ENCODE measurements at places on chromosomes 1 and 21.

DNA sequence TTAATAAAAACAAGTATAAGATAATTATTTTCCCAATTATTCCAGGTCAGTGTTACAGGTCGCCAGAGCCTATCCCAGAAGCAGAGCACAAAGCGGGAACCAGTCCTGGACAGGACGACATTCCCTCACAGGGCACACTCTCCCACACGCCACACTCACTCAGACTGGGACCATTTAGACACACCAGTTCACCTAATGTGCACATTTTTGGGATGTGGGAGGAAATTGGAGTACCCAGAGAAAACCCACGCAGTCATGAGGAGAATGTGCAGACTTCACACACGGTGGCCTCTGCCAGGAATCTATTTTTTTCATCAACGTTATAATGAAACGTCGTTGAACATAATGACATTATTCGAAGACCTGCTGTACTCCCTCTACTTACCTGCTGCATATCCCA, 20.5 kb upstream of the NRDC start:
- peak; percentile 48 for DNase-seq

GRCh38 chr21:39601187-39601928, 11.4 kb upstream of the B3GALT5 start:
- DNase-seq = no peak

GRCh38 chr1:33446590-33446989, 15.7 kb upstream of the PHC2 start:
- no peak for DNase-seq

DNA sequence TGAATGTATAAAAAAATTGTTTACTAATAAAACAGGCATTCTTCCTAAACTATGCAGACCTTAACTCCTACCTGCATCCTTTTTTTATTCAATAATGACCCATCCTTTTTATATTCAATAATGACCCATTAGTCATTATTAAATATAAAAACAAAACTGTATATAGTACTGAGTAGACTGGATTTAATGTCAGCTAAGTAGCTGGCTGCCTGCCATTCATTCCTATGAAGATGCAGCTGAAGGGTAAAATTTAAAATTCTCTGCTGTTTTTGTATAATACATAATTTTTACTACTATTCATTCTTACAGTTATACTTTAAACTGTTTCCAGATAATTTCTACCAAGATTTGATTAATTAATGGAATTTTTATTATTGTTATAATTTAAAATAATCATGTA, 79.3 kb downstream of the DENND1B start:
- DNase-seq = peak; percentile 47

- peak; percentile 33 for DNase-seq
Observed at GRCh38 chr21:41066086-41066938, 101.6 kb upstream of the BACE2 start.

DNA sequence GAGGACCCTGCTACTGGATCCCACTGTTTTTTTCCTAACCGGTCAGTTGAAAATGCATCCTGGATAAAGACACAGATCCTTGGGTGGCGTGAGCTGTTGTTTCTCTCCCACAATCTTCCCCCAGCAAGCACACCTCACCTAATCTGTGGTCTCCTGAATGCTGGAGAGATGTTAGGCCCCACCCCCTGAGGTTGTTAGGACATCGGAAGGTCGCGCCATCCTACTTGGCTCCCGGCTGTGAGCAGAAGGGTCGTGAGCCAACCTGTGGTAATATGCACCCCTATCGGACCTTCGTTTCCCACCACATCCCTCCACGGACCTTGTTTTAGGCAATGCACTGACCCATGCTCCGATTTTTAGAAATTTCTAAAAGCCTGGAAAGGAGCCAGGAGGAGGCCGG, 89.9 kb upstream of the IPO9 start:
- no peak for DNase-seq

- peak; percentile 5 for DNase-seq
Observed at GRCh38 chr1:180003026-180003695, 48.6 kb downstream of the CEP350 start.
